ENCODE measurements at places on chromosomes 6 and 20.
A peak's percentile ranks its signal among the peaks of the same experiment; 100 is the strongest.

GRCh38 chr6:10465629-10466499, 51.0 kb upstream of the TFAP2A start:
- DNase-seq = no peak

DNA sequence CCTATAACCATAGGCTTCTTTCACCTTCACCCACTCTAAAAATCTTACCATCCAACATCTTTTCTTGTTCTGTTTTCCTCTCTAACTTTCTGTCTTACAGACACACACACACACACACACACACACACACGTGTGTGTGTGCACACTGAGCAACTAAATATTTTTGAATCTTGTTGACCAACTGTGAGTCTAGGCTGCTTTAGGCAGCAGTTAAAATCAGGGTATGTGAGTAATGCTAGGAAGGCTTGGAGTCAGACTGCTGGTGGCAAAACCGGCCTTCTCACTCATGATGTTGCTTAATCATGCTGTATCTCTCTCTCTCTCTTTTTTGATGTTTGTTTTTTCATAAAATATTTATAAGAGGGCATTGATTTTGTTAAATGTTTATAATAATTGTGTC, 103.1 kb upstream of the TBX18 start:
- DNase-seq = no peak

DNA sequence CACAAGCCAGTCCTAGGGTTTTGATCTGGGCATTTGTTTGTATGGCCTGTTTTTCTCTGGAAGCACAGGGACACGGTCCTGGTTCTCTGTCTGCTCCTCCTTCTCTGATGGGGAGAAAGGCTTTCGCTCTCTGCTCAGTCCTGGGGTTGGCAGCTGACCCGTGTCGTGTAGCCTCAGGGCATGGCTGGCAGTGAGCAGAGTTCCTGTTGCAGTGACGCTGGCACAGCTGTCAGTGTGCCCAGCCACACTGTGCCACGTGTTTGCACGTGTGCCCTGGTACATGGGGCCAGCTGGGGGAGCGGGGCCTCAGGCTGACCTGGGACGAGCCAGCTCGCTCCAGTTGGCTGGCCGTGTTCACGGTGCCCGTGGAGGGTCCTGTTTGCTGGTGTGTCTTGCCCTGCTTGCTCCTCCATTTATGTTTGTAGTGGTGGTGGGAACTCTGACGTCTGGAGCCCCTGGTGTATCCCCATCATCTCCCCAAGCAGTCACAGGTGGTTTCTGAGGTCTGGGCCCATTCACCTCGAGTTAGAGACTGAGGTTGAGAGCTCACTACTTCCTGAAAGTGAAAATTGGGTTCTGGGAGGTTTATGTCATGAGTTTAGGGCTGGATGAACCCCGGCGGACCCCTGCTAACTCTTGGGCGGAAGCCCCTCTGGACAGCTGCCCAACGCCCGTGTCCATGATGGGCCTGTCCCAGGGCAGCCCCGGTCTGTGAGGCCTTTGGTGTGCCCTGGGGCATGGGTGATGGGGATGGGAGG, 10.2 kb upstream of the DNAJC5 start:
- DNase-seq = peak; percentile 58

- no peak for DNase-seq
Observed at GRCh38 chr20:48812600-48813445, 15.0 kb downstream of the PREX1 start.

DNA sequence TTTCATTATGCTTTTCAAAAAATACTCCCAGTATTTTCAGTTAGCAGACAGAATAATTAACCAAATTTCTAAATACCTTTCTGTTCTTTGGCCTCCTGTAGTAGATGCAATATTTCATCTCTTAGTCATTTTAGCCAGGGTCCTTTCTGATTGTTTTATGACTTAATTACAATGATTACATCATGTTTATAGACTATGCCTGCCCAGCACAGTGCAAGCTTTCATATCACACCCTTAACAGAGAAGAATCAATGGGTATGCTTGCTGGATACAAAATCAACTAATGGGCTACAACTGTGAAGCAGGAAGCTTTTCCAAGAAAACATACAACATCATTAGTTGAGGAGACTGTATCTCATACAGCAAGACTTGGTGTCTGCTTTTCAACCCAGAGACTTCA, 119.8 kb upstream of the NRSN1 start:
- DNase-seq = no peak

- no peak for DNase-seq
Observed at GRCh38 chr20:29408034-29408695, 1849.3 kb upstream of the DEFB115 start.

All from prostate gland (tissue), 2 donors.